Iris pigment epithelial cell (primary cell): ENCODE measurements at places on chromosomes 11 and 22.
A peak's percentile ranks its signal among the peaks of the same experiment; 100 is the strongest.

GRCh38 chr11:76579056-76579751, 91.3 kb downstream of the LRRC32 start:
- peak; percentile 53 for DNase-seq

GRCh38 chr11:133893381-133893780, 48.1 kb upstream of the SPATA19 start:
- no peak for DNase-seq

- no peak for DNase-seq
Observed at GRCh38 chr11:70757241-70757640, 358.9 kb downstream of the CTTN start.

DNA sequence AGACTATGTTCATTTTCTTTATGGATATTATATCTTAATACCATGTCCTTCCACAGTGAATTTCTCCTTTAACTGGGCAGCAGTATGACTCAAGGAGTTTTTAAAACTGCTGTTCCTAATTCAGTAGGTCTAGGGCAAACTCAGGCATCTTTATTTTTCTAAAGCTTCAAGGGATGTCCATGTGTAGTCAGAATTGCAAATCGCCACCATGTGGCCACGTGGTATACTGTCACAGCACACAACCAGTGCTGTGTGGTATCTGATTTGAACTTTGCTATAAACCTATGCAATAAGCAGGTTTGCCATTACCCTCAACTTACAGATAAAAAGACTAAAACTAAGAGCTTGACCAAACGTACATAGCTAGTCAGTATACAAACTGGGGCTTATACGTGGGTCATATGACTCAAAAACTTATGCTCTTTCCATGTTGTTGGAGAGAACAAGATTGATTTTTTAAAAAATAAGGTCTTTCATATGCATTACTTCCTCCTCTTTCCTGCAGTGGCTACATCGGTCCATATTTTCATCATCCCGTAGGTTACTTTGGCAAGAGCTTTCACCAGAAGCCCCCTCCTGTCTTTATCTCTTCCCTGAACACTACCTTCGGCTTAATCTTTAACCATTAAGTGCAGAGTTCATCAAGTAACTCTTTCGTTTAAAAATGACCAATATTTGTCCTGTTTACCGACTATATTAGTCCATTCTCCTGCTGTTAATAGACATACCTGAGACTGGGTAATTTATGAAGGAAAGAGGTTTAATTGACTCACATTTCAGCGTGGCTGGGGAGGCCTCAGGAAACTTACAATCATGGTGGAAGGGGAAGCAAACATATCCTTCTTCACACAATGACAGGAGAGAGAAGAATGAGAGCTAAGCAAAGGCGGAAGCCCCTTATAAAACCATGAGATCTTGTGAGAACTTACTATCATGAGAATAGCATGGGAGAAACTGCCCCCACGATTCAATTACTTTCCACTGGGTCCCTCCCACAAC, 8.0 kb upstream of the HTATIP2 start:
- peak; percentile 41 for DNase-seq

- DNase-seq = no peak
Observed at GRCh38 chr11:8206251-8207079, 37.6 kb upstream of the RIC3 start.

DNA sequence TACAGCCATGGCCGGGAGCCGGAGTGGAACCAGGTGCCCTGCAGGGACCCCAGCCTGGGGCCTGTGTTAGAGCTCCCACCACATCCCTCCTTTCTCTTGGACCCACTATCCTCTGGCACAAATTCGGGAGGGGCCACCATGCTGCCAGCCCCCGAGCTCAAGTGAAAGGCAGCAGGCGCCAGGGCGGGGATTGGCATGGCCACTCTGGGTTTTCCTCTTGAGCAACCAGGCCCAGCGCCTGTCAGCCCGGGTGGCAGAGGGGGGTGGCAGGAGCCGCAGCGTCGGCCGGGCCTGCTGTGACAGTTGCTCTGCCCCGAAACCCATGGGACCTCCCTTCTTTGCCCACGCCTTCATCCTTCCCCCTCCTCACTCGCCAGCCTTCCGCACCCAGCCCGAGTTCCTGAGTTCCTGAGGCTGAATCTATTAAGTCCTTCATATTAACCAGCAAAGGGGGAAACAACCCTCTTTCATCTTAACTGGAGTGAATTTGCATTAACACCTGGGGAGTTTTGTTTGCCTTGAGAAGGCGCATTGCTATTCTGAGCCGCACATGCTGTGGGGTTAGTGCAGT, 16.8 kb upstream of the CABP7 start:
- DNase-seq = no peak

DNA sequence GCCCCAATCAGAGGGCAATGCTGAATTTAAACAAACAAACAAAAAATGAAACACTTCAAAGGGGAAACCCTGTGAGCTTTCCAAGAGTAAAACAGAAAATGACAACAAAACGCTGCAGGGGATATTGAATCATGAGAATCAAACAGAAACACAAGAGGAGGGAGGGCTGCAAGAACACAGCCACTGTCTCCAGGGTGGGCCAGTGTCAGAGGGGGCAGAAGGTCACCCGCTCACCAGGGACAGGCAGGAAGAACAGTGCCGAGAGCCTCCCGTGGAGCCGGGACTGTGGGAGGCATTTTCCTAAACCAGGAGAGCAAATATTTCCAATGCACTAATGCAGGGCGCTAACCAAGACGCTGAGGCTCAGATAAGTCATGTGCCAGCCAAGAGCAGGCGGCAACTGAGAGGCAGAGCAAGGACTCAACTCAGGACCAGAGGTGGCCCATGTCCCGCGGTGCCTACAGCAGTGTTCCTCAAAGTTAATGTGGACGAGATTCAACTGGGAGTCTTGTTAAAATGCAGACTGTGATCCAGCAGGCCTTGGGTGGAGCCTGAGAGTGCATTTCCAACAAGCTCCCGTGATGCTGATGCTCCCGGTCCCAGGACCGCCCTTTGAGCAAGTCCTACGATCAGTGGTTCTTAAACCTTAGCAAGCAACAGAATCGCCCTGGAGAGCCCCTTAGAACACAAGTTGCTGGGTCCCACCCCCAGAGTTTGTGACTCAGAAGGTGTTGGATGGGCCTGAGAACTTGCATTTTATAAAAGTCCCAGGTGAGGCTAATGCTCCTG, 197.2 kb downstream of the TENM4 start:
- DNase-seq = no peak

GRCh38 chr11:95070471-95070870, 3.8 kb downstream of the SRSF8 start:
- DNase-seq = no peak

DNA sequence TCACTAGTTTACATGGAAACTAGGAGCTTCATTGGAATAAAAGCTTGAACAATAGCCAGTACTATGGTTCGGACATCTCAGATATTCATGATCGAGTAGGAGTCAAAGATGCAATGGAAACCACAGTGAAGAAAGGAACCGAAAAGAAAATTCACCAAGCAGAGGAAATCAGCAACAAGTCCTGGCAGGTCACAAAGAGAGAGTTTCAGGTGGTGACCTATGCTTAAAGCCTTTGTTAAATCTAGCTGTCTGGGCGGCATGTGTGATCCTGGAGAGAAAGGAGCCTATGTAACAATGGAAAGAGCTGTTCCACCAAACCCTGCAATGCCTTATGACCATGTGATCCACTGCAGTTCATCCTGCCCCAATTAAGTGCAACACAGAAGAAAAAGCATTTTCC, 68.9 kb upstream of the POU2AF2 start:
- no peak for DNase-seq

DNA sequence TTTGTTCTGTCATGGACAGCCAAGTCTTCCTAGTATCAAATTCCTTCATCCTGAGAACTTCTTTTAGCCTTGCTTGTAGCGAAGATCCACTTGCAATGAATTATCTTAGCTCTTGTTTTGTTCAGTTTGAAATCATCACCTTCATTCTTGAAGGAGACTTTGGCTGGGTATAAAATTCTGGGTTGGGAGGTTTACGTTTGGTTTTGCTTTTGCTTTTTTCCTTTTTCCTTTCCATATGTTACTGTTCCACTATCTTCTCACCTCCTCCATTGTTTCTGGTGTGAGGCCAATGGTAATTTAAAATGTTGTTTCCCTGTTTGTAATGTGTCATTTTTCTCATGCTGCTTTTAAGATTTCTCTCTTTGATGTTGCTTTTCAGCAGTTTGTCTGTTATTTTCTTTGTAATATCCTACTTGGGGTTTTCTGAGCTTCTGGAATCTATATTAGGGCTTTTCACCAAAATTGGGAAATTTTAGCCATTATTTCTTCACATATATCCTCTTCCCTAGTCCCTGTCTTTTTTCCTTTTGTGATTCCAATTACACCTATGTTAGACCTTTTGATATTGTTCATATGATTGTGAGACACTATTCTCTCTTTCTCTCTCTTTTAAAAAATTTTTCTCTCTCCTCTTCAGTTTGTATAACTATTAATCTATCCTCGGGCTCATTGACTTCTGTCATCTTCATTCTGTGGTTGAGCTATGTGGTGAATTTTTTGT, 172.7 kb downstream of the EFCAB6 start:
- DNase-seq = no peak

DNA sequence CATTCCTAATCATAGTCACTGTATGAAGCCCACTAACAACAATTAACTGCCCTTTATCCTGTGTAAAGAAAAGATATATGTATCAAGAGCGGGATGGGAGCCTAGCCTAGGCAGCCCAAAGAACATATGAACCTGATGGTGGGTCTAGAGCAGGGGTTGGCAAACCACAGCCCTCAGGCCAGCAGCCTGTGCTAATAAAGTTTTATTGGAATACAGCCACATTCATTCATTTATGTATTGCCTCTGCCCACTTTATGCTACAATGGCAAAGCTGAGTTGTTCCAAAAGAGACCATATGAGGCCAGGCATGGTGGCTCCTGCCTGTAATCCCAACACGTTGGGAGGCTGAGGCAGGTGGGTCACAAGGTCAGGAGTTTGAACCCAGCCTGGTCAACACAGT, 13.5 kb downstream of the PRR14L start:
- no peak for DNase-seq

GRCh38 chr22:50672471-50673230, at the start of gene SHANK3:
Gene SHANK3 (plus strand): TSS chr22:50672823.
- no peak for DNase-seq

GRCh38 chr11:75954039-75954438, 139.0 kb downstream of the UVRAG start:
- DNase-seq = no peak

DNA sequence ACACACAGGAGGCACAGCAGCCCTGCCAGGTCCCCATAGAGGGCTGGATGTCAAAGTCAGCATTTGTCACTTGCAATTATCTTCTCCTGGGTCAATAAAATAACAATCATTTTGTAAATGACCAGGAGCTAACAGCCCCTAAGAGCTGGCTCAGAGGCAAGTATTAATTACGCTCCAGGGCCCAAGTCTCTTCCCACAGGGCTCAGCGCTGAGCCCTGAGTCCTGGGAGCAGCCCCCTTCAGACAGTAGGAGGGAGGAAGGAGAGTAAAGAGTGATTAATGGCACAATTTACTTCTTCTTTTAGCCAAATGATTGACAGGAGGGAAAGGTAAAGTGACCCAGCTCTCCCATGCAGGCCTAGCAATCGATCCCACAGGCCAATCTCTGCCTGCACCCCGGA, 99.0 kb upstream of the DRD2 start:
- DNase-seq = no peak

GRCh38 chr22:50444663-50445062, 30.2 kb downstream of the SBF1 start:
- peak; percentile 85 for DNase-seq

DNA sequence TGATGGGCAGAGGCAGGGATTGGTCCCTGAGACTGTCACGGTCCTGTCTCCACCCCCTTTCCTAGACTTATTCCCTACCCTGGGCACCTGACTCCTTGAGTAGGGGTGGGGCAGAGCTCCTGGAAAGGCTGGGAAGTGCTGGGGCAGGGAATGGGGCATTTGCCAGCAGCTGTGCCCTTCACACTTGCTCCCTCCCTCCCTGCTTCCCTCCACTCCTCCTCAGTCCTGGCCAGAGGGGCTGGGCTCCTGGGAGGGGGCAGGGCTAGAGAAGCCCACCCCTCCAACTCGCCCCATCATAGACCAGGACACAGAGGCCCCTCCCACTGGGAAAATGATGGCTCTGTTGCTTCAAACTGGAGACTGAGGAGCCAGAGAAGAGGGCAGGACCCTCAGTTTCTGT, 11.6 kb downstream of the SCN2B start:
- DNase-seq = no peak

DNA sequence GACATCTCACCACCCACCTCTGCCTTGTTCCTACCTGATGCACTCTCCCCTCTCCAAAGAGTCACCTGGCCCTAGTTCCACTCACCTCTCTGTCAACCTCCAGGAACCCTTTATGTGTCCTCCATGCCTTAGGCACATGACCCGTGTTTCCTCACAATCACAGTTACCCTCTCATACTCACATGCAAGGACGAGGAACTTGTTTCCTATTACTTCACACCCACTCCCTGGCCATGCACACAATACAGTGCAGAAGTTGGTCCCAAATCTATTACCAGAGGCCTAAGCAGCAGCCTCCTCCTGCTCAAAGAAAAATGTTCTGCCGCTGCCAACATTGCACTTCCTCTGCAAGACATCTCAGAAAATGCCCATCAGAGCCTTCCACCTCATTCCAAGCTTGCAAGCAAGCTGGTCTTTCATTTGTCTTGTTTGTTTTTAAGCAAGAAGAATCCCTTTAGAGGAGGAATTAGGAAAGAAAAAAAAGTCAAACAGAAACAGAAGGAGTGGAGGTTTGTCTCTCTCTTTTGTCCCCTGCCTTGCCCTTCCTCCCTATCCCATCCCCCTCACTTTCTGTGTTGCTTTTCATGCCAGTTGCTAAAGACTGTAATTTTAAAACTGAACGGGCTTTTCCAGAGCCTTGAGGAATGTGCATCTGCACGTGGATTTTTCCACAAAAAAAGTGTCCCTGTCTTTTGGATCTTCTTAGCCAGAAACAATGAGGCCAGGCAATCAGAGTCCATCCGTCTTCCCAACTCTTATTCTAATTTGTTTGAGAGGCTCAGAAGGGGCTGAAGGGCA, 63.4 kb downstream of the KCNJ1 start:
- no peak for DNase-seq

GRCh38 chr11:116144387-116144958, 628.3 kb downstream of the BUD13 start:
- no peak for DNase-seq

GRCh38 chr11:120191058-120191457, 19.8 kb upstream of the OAF start:
- no peak for DNase-seq

GRCh38 chr11:123841174-123841573, 35.0 kb upstream of the OR6M1 start:
- no peak for DNase-seq

GRCh38 chr22:35204807-35205775, 52.2 kb upstream of the HMGXB4 start:
- no peak for DNase-seq
